ENCODE measurements at places on chromosomes 1 and 21.

DNA sequence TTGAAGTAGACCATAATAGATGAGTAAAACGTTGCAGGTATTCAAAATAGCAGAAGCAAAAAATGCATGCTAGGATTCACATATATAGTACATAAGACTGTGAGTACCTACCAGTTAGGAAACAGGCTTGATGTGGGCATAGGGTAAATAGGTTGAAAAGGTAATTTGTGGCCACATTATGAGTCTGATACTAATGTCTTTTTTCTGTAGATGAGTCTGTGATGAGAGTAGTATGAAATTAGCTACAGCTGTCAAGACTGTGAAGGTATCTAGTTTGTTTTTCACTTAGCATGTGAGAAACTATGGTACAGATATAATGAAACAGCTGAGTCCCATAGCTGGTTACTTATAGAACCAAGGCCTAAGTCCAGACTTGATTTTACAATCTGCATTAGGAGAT is 12.4 kb upstream of the SPATA1 start:
- no peak for DNase-seq

DNA sequence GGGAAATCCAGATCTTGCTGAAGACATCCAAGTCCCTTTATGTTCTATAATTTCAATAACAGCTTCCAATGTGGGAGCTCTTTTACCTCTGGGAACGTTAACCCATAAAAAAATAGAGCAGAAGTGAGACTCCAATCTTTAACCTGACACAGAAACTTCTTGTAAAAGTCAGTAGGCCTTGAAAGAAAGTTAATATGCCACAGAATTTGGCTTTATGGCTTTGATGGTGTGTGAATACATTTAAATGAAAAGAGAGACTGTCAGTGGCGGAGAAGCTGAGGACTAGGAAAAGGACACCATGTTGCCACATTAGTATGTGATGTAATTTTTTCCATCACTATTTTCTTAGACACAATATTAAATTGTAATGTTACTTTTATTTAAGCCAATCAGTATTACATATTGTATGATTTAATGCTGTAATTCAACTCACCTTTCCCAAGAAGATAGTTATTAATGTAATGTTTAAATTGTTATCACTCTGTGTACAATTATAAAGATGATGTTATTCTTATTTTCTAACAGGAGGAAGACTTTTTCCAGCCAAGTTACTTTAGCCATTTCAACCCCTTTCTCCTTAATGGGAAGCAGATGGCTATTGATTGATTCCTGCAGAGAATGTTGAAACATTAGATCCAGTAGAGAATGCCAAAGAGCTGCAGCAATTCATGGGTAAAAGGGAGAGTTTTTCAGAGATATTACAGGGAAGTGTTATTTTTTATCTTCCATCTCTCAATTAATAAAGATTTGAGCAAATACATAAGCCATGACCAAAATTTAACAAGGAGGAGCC is 17.5 kb upstream of the CLDN8 start:
- DNase-seq, result no peak

DNA sequence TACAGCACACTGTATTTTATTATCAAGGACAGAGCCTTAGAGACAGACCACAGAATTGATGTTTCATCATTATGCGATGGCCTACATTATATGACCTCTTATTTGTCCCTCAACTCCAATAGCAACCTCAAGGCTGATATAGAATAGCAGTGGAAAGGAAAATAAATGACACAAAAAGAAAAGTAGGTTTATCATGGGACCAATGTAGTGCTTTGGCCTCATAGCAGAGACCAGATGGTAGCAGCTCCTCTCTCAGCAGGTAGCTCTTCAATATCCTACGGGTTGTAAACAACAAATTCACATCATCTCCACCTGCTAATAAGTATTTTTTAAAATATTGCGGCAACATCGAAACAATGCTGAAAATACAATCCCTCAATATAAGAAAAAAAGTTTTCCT is 25.2 kb downstream of the ANP32E start:
- no peak for DNase-seq

GRCh38 chr1:108140936-108141335 is 59.2 kb downstream of the SLC25A24 start:
- DNase-seq, result no peak

- no peak for DNase-seq
Measured at GRCh38 chr1:201272799-201273198, 10.5 kb upstream of the PKP1 start.

GRCh38 chr1:26032656-26033357 is 11.2 kb downstream of the EXTL1 start:
- DNase-seq, result no peak

DNA sequence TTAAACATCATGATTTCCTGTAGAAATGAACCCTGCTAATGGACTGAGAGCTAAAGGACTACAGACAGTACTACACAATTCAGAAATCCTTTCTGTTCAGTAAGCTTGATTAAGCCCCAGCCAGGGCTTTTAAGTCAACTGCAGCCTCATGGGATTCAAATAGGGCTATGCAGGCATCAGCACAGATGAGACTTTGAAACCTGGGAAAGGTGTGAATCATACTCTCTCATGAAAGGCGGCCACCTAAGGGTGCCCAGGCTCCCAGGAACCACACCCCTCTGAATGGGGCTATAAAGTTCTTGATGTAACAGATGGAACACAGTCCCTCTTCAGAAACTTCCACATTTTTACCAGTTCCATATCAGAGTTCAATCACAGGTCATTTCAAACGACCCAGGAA is 7.6 kb downstream of the SIPA1L2 start:
- DNase-seq, result no peak

GRCh38 chr21:35086357-35086756 is 37.3 kb upstream of the RUNX1 start:
- no peak for DNase-seq

GRCh38 chr1:45647248-45648021 is 23.6 kb upstream of the CCDC17 start:
- no peak for DNase-seq

- no peak for DNase-seq
Measured at GRCh38 chr1:192158181-192158580, at the start of gene RGS18. RGS18 (plus strand) TSS chr1:192158462; CDS start chr1:192158638, 176 bp downstream.

GRCh38 chr21:42295845-42296244 is 19.4 kb downstream of the TFF3 start:
- DNase-seq, result no peak

DNA sequence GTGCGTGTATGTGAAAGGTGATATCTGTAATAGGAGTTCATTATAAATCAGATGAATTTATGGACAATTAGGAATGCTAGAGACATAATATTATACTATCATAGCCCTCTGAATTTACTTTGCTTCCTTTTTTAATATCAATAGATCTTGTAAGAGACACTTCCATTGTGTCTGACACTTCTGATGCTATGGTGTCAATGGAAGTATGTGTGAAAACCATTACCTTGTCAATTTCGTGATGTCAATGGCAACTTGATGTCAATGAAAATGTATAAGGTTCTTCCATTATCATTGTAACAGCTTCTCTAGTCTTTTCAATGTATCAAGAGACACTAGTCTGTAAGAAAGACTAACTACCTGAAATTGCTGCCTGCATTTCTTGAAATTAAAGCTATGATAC is 296.8 kb upstream of the DPYD start:
- DNase-seq, result no peak

DNA sequence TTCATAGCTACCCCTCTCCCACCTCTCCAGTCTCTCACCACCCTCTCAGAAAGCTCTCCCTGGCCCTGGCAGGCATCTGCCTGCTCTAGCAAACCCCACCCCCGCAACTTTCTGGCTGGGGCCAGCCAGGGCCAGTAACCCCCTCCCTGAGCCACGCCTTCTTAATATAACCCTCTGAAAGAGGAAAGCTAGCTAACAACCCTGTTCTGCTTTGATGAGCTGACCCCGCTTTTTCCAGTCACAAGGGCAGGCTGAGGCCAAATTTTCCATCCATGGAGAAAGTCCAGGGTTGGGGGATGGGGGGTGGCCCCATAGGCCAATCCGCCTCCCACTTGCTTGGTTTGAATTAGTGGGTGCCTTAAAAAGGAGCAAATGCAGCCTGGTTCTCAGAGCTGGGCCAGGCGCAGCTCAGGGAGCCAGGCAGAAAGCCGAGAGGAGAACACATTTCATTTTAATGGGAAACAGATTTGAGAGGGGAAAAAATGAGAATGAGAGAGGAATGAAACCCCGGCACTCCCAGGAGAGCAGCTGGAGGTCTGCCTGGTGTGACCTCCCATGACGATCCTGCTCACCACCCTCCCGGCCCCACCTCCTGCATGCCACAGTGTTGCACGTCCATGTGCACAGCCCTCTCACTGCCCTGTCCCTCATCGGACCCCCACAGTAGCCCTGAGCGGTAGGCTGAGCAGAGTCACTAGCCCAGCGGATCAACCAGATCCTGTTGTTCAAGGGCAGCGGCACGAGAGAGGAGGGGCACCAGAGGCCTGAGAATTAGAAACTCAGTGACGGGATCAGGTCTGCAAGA is 62.3 kb downstream of the OPTC start:
- no peak for DNase-seq

DNA sequence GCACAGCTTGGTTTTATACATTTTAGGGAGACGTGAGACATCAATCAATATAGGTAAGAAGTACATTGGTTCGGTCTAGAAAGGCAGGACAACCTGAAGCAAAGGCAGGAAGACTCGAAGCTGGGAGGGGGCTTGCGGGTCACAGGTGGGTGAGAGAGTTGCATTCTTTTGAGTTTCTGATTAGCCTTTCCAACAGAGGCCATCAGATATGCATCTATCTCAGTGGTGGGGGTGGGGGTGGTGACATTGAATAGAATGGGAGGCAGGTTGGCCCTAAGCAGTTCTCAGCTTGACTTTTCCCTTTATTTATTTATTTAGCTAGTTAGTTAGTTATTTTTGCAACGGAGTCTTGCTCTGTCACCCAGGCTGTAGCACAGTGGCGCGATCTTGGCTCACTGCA is 85.6 kb downstream of the WDR4 start:
- no peak for DNase-seq

GRCh38 chr1:89367221-89367620 is 3.4 kb downstream of the GBP6 start:
- no peak for DNase-seq

GRCh38 chr1:38555594-38555993 is 304.0 kb downstream of the RRAGC start:
- DNase-seq, result no peak

- peak; percentile 12 for DNase-seq
Measured at GRCh38 chr1:27403065-27403726, 10.8 kb downstream of the GPR3 start.

GRCh38 chr1:211548321-211549091 is 30.5 kb downstream of the SLC30A1 start:
- DNase-seq, result peak; percentile 72

DNA sequence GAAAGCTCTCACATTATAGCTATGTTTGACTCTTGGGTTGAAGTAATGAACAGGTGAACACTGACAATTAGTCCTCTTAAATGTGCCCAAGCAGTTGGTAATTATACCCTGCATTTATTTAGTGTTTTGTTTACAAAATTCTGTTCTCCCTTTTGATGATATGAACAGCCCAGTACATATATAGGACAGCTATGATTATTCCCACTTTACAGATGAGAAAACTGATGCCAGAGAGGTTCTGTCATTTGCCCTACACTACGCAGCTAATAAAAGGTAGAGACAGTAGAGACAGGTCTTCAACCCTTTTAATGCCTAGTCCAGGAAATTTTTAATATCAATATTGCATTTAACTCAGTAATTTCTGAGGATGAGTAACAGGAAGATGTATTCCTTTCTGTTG is 46.1 kb upstream of the DNAJC6 start:
- DNase-seq, result no peak

- no peak for DNase-seq
Measured at GRCh38 chr1:212586206-212587015, 22.1 kb upstream of the ATF3 start.

GRCh38 chr1:40363721-40364120 is 9.8 kb upstream of the SMAP2 start:
- no peak for DNase-seq

DNA sequence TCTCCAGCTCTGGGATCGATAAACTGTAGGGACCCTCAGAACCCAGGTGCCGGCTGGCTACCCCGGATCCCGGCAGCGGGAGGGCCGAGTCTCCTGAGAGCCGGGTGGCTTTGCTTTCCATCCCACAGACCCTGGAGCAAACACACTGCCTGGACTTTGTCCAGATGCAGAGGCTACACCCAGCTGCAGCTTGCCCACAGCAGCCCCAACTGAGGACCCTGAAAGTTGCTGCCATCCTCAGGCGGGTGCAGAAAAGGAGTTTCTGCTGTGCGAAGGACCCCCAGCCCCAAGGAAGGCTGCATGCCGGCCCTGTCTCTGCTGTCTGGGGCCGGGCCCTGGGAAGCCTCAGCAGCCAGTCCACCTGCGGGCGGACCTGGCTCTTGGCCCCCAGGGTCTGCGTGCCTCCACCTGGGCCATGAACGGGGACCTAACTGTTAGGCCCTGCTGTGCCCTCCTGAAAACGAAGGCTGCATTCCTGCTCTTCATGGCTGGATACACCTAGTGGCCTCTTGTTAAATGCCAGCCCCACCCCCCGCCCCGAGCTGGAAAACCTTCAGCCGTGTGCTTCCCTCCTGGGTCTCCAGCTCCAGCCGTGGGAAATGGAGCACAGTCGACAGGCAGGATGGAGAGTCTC is 97.5 kb upstream of the ARHGEF16 start:
- DNase-seq, result no peak

DNA sequence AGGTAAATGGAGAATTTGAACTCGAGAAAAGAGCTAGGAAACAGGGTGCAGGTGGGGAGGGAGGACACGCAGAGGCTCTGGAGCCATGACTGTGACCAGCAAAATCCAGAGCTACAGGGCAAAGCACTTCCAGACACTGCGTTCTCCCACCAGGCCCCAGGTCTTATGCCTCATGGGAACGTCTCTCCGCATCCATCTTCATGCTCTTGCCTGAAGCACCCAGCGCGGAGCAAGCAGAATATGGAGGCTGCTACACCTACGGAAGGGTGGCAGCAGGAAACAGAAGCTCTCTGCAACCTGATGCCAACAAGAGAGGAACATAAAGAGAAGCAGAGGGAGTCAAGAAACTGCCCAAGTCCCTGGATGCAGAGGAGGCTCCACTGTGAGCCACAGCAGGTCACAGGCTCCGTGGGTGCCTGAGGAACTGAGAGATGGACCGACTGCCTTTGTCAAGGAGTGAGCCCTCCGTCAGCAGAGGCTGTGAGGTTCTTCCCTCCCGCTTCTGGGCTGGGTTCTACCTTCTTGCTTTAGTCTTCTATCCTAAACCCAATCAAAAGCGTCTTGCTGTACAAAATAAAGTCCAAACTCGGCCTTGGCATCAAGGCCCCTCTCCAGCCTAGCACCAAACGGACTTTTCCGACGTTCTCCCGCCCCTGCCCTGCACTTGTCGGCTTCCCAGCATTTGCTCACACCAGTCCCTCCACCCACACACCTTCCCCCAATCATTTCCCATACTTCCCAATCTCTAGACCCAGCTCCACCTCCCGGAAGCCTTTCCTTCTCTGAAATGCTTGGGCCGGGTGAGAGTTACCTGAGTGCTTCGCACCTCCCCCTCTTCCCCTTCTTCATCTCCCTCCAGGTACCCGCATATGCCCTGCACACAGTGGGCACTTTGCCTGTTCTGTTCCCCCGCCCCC is 930 bp downstream of the DHCR24 start:
- DNase-seq, result no peak

Measured in nucleus accumbens (tissue), 56 donors.